Activated naive CD4-positive, alpha-beta T cell (primary cell): ENCODE measurements at places on chromosomes 7 and 10.

GRCh38 chr10:79266543-79267312 is 80.5 kb upstream of the PPIF start:
- DNase-seq, result no peak

- no peak for DNase-seq
Observed at GRCh38 chr7:92155108-92155739, 20.9 kb upstream of the CYP51A1 start.

GRCh38 chr10:70551971-70552422 is 50.5 kb downstream of the PRF1 start:
- DNase-seq, result no peak

DNA sequence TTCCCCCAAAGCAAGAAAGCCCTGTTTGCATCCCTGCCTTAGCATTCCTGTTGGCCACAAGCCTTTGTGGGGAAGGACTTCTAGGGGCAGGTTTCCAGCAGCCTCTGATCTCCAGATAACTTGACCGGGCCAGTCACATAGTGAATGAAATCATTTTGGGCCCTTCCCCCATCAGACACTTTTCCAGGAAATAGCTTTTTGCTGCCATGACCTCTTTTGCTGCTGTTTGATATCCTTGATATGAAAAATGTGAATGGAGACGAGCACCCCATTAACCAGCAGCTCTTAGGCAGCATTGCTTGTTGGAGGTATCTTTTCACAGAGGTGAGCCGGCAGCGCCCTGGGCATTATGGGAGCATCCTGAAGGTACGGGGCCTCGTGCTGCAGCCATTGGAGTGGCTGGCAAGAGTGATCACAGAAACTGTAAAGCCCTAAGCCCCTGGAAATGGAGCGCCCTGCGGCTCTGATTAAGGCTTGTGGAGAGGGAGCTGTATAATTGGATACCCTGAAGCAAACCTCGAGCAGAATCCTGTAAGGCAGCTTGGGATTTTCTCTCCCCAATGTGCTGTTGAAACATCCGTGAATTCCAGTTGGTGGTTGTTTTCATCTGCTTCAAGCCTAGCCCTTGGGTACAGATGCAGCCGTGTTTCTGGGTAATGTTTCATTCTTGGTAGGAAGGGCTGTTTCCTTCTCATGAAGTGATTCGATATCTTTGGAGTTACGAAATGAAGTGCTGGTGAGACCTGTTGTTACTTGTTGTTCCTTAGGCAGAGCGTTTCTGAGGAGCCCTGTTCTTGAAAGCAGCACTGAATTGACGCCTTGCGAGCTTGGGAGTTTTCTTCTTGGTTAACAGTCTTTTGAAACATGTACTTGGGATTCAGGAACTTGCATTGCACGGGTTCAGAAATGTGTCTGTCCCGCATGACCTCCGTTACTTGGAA is 179.0 kb downstream of the PTEN start:
- no peak for DNase-seq

DNA sequence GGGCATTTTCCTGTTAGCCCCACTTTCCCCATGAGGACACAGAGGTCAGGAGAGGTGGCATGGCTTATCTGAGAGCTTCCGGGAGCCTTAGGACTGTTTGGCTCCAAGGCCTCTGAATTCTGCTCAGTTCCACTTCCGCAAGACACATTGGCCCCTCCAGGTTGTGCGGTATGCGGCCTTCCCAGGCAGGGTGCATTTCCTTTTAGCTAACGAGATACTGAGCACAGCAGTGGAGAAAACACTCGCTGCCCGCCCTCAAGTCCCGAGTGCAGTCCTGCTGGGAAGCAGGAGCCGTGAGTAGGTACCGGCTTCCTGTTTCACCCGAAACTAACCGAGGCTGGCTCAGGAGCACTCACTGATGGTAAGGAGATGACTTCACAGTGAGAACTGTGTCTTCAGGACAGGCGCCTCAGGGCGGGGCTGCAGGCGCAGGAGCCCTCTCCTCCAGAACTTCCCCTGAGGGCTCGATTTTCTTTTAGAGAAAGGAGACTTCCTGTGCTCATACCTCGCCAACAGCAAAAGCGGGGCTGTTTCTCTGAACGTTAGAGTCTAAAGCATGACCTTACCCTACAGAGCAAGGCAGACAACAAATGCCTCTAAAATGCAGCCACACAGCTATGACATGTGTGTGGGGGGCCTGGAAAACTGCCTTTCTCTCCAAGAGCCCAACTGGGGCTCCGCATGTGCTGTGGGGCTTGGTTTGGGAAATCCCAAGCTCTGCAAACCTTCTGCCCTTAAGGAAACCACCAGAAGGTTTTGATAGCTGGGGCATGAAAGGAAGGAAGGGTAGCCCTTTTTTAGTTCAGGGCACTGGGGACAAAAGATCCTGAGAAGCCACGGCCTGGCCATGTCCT is 25.9 kb downstream of the RGS10 start:
- peak; percentile 50 for DNase-seq

GRCh38 chr10:124146483-124146882 is 53.1 kb upstream of the CHST15 start:
- no peak for DNase-seq

DNA sequence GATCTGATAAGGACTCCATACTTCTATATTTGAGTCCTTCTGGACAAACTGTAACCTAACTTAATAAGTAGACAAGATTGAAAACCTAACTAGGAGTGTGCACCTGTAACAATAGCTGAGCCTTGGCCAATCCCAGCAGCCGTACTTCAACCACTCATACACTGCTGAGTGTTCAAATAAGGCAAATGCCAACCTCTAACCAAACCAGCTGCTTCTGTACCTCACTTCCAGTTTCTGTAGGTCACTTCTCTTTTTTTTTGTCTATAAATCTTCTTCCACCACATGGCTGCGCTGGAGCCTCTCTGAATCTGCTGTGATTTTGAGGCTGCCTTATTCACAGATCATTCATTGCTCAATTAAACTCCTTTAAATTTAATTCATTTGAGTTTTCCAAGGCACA is 753.2 kb downstream of the DNAJB9 start:
- DNase-seq, result no peak

- DNase-seq, result peak; percentile 43
Observed at GRCh38 chr10:77836299-77836820, 90.2 kb downstream of the DLG5 start.

DNA sequence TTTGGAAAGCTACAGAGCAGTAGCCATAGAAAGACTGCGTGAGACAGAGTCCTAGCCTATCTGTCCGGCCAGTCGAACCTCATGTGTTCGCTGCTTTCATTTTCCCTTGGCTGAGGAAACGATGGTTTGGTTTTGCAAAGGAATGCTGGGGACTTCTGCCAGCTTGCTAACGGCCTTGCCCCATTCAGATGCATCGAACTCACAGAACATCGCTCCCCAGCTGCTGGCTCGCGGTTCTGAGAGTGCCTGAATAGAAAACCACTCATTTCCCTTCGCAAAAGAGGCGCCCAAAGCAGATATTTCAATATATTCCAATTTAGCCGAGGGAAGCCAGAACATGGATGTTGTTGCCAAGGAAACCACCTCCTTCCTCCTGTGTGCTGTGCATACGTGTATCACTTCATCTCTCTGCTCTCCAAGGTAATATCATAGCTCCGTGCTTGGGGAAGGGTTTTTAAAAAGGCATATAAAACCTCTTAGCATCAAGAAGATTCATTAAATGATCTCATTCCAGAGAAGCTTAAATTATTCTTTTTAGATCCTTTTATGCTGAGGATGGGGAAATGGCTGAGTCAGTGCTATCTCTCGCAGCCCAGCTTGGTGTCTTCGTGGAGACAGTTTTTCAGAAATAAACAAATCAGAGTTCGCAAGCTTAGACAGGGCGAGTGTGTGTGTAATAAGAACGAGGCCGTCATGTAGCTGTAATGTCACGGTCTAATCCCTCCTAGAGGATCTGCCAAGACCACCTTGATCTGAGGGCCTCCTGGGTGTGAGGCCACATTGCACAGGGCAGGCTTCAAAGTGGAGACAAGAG is 215.2 kb downstream of the RPS24 start:
- DNase-seq, result no peak

DNA sequence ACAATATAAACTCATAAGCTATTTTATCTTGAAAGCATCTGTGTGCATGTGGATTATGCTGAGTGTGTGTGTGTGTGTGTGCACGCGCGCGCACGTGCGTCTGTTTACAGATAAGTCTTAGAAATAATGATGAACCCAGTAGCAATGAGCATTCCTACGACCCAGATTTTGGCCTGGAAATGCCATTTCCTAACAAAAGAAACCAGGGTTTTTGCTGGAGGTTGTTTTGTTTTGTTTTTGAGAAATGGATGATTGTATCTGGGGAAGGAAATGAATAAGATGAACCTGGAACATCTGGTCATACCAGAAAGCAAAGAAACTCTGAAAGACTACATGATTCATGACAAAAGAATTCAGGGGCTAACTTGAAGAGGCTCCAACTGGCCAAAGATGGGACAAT is 22.1 kb upstream of the LMOD2 start:
- no peak for DNase-seq

DNA sequence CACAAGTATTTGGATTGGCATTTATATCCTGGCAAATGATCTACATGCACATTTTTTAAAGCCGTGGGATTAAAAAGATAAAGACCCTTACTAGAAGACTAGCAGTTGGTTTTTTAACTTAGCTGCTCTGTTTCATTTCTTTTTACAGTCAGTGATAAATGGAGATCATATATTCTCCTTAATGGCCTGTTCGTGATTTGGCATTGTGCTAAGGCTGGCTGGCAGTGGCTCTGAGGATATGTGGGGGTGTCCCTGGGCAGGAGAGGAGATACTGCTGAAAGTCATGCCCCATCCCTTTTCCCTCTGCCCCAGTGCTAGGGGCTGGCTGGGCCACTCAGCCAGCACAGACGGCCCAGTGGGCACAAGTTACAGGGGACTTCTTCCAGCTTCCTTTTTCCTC is 341.7 kb downstream of the PRPF18 start:
- no peak for DNase-seq

GRCh38 chr7:118525020-118525419 is 300.5 kb downstream of the ANKRD7 start:
- no peak for DNase-seq

- no peak for DNase-seq
Observed at GRCh38 chr7:130272381-130273080, 5.9 kb downstream of the CPA2 start.

DNA sequence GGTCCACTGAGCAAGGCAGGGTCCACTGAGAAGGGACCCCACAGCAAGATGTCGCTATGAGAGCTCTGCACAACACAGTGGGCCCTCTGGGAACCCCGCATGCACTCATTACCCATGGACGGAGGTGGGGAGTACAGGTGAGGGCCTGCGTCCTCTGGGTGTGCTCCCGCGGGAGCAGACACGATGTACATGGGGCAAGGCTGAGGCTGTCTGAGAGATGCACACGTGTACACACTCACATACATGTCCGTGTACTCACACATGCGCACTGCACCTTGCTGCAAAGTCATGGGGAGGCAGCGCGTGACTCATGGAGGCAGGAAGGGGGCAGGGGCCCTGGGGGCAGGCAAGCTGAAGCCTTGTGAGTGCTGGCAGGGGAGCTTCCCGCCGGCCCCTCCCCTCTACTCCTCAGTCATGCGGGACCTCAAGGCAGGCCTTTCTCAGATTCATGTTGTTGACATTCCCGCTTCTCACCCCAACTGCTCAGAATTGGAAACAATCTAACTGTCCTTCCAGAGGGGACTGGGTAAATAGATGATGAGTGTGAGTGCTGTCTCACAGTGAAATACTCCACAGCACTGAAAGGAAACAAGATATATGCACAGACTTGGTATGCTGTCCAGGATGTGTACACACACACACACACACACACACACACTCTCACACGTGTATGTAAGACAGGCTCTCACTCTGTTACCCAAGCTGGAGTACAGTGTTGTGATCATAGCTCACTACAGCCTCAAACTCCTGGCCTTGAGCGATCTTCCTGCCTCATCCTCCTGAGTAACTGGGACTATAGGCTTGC is 40.0 kb downstream of the GOLGA7B start:
- no peak for DNase-seq

DNA sequence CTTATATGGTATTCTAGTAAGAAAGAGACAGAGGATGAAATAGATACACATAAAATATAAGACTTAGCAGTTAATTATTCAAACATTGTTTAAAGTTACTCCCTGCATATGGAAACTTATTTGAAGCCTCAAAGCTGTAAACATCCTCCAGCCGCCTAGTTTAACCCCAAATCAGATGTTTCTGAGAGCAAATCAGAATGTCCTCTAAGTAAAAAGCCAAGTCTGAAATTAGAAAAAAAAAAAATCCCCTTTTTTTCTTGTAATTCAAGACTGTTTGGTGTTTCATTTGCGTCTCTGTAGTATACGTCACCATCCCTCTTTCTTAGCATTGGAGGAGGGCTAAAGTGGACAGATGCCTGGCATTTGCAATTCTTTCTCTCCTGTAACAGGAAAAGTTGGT is 46.4 kb downstream of the TMEM26 start:
- no peak for DNase-seq

DNA sequence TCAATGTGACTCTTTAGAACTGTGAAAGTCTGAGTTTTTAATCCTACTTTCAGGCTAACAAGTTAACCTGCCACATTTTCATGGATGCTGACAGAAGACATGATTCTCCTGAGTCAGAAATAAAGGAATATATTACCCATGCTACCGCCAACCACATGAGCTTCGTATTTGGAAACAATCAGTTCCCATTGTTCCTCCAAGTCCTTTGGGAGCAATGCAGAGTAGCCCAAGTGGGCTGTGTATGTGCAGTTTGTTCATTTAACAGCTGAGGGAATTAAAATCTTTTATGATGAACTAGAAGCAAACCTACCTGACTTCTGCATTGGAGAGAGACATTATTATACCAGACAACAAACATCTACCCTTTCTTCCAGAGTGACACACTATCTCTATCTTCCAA is 169.3 kb upstream of the BET1 start:
- no peak for DNase-seq

DNA sequence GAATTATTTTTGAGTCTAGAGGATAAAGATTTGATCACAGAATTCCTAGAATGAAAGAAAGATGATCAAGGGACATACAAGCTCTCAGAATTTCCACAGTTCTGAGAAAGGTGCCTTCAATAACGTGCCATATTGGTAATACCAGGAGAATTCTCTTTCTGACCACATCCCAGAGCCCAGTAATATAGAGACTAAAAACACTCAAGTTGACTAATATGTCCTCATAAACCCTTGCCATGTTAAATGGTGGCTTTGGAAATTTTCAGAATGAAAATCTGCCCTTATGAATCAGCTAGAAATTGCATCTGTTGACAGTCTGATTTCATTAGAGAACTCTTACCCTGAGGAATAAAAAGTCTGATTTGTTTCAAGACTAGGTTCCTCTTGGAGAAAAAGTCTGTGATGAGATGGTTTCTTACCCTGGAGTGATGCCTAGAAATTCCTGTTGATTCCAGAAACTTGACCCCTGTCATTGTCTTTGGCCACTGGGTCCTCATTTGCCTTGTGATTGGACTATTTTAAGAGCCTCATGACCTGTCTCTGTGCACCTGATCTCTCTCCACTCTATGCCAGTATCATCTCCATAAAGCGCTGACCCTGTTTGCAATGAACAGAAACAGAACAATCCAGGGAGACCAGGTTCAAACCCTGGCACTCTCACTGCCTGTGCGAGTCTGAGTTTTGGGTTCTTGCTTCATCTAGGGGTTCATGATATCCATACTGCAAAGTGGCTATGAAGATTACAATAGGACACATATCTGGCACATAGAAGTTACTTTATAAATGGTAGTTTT is 3.3 kb downstream of the IL2RA start:
- DNase-seq, result no peak
